IMR-90 (cell line): ENCODE measurements at places on chromosomes 1 and 21. TPM values are rescaled to one million over a fixed set of nuclear protein-coding genes. Genes with fewer than 3 reads are reported as not detected.

The A3GALT2 gene
- not detected in 2 replicates for total RNA-seq

The CEP85 gene
- 11.1 and 11.5 TPM in 2 replicates for total RNA-seq

The NECTIN4 gene
- total RNA-seq = under 0.01 and 0.18 TPM in 2 replicates

The FMO5 gene
- total RNA-seq = 0.36 and 0.83 TPM in 2 replicates

The FAM163A gene
- not detected in 2 replicates for total RNA-seq

The ZNF695 gene
- total RNA-seq = 0.54 and 1.1 TPM in 2 replicates

The LRRIQ3 gene
- 1.8 and 3.1 TPM in 2 replicates for total RNA-seq

The IFNAR1 gene
- 9.9 and 12.8 TPM in 2 replicates for total RNA-seq

The SLAMF9 gene
- total RNA-seq = 0.18 and 0.28 TPM in 2 replicates

The SLC37A1 gene
- total RNA-seq = 0.36 and 0.56 TPM in 2 replicates

The KCNE1 gene
- 0.83 and 0.90 TPM in 2 replicates for total RNA-seq

The KCNA3 gene
- under 0.01 TPM in 2 replicates for total RNA-seq

The KCNT2 gene
- total RNA-seq = 0.56 and 0.72 TPM in 2 replicates

The LCA5L gene
- total RNA-seq = 0.18 and 0.28 TPM in 2 replicates

The NR5A2 gene
- under 0.01 and 0.18 TPM in 2 replicates for total RNA-seq

The ZNF683 gene
- not detected in 2 replicates for total RNA-seq

The CCDC185 gene
- not detected in 2 replicates for total RNA-seq

The ELF3 gene
- total RNA-seq = under 0.01 TPM in 1 of 2 replicates, not detected in the other

The SPRR2D gene
- not detected in 2 replicates for total RNA-seq

The EPHX1 gene
- total RNA-seq = 16.9 and 20.3 TPM in 2 replicates

The EXO1 gene
- total RNA-seq = 12.9 and 18.9 TPM in 2 replicates

The SYCP1 gene
- not detected in 2 replicates for total RNA-seq
